ENCODE measurements at places on chromosomes 11 and 22.

DNA sequence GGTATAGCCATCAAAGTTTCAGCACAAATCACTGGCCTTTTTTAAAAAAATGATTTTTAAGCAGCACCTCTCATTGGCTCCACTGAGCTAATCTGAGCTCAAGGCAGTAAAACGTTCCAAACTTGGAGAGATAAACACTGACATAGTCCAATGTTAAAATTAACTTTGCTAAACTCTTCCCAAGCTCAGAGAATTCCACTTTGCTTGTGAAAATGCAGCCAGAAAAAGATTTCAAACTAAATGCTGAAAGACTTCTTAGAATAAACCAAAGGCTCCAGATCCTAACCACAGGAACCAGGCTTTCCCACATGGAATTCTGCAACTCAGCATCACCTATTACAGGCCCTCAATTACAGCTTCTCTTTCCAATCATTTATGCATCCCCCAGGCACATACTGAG is 84.7 kb upstream of the GDPD4 start:
- no peak for DNase-seq

- DNase-seq: no peak
These were observed 1.4 kb downstream of the DTX4 start for GRCh38 chr11:59173080-59173963.

- no peak for DNase-seq
These were observed 937.6 kb downstream of the BRD1 start for GRCh38 chr22:48889887-48890692.

- DNase-seq: no peak
These were observed 5.7 kb downstream of the ZP1 start for GRCh38 chr11:60872961-60873524.

DNA sequence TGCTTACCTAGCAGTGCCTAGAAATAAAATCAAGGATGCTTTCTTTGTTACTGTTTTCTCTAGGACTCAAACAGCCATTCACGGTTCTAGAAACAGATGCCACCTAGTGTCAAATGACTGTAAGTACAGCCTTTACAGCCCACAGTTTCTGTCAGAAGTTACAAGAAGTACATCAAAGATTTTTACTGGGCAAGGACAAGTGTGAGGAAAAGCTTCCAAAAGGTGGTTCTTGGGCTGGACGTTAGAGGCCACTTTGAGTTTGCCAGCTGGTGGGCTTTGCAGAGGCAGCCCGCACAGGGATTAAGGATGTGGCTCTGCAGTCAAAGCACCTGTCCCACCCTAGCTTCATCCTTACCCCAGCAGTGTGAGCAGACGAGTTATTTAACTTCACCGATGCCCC is 6.9 kb downstream of the KMT5B start:
- no peak for DNase-seq

DNA sequence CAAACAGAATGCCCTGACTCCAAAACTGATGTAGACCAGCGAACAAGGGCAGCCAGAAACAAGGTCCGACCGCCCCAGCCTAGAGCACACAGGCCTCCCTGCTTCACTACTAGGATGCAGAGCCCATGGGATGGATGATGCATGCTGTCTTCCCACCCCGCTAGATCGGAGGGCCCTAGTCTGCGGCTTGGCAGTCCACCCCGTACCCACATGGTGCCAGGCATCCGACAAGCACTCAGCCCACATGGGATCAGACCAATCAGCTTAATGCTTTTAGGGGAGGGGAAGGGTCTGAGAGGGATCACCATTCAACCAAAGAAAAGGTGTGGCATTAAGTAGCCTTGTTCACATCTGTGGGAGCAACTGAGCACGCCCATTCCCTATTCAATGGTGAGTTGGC is 30.6 kb downstream of the PISD start:
- no peak for DNase-seq

- DNase-seq: no peak
These were observed 185.5 kb downstream of the TRIM29 start for GRCh38 chr11:119952441-119952840.

DNA sequence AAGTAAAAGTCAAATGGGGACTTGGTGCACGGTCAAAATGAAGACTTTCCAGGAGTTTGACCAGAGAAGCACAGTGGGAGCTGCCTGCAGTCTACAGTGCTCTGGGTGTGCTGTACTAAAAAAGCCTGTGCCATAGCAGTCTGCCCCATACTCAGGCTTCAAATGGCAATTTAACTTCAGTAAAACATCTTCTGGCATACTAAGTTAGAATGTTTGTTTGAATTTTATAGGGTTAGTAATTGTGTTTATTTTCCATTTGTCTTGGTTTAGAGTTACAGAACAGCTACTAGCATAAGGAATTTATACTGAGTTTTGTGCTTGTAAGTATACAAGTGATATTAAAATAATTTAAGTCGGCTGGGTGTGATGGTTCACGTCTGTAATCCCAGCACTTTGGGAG is 29.3 kb upstream of the LIPT2 start:
- no peak for DNase-seq

GRCh38 chr11:2256951-2257700 is 13.3 kb downstream of the ASCL2 start:
- no peak for DNase-seq

DNA sequence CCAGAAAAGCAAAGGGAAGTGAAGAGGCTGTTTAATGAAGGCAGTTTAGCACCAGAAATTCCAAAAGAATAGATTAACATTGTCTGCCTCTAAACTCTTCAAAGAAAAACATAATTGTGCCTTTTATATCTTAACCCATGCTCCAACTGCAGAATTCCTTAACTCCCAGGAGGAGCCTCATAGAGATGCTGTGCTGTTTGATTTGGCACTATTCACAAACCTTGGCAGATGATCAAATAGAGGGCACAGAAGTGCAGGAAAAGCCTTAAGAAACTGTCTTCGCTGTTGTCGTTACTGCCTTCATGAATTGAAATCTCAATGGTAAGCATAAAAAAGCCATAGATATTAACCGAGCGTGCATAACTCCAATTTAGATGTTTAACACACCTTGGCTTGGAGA is 124.1 kb upstream of the MPPED2 start:
- DNase-seq: no peak

DNA sequence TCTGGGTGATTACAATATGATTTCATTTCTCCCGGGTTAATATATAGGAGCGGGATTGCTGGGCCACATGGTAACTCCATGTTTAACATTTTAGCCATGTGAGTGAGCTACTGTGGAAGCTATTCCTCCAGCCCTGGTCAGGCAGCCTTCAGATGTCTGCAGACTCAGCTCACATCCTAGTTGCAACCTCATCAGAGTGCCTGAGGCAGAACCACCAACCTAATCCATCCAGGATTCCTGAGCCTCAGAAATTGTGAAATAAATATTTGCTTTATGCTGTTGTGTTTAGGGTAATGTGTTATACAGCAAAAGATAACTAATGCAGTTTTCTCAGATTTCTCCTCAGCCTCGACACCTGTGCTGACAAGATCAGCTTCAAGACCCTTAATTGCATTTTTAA is 676.8 kb downstream of the OPCML start:
- no peak for DNase-seq

DNA sequence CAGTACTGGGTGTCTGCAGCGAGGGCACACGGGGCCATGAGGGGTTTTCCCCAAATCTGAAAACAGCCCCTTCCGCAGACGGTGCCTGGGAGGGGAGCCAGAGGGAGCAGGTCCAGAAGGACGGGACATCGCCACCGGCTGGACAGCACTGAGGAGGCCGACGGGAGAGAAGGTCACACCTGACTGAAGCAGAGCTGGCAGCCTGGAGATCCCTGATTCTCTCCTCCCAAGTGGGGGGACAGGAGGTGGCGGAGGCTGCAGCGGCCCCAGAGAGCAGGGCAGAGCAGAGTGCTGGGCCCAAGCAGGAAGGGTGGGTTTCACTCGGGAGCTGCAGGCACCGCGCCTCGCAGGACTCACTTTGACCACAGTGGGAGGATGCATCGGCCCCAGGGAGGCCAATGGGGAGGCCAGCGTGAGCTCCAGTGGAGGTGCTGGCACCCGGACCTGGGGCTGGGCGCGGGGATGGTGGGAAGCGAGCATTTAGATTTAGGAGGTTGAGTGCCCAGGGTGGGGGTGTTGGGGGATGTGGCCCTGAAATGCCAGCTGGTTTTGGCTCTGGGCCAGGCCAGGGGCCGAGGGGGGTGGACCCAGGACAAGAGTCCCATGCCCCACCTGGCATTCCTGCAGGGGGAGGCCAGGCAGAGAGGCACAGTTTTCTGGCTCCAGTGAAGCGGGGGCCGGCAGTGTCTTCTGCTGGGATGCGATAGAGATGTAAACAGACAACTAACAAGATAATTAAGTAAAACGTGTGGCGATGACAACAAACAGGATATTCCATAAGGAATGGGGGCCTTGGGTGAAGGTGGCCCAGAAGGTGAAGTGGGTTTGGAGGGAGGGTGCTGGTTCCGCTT is 92.3 kb upstream of the FGF3 start:
- no peak for DNase-seq

- no peak for DNase-seq
These were observed 20.6 kb upstream of the DDI1 start for GRCh38 chr11:104015649-104016415.

DNA sequence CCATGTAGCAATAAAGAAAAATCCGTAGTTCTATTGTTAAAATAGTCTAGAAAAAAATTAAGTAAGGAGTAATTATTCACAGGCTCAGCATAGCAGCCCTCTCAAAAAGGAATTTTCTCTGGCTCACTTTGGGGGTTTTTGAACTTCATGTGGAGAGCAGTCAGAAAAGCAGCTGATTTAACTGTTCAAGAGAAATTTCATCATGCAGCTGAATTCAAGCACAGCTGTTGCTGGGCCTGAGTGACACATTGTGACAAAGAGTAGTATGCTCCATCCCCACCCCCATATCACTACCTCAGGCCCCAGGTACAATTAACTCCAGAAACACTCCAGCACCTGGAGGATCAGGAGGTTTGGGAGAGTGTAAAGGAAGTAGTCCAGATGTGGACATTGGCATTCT is 272.1 kb downstream of the FAM76B start:
- DNase-seq: no peak

DNA sequence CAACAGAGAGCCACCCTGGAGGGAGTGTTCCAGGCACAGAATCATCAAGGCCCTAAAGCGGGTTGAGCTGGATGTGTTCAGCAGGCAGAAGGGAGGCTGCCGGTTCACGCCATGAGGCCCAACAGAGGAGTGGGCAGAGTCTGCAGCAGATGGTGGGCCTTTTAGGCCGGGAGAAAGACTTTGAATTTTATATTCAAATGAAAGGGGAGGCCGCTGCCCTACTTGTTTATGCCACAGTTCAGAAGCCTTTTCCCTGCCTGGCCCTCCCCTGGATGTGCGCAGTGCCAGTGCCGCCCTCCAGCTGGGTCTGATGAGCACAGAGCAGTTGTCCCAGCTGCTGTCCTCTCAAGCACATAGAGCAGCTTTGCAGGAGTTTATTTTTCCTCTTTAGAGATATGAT is 46.9 kb upstream of the TTC12 start:
- DNase-seq: no peak

DNA sequence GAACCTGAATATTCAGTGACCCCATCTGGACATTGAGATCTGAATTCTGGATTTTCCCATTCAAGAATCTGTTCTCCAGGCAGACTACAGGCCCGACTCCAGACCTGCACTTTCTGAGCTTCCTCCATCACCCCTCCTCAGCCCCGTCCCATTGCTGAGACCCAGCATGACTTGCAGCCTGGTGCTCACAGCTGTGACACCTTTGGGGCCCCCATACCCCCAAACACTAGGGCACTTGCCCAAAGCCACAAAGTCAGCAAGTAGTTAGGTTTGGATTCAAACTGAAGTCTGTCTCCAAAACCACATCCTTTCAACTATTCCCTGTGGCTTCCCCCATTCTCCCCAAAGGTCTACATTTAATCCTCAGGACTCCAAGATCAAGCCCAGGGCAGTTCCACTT is 128.2 kb upstream of the ZBED5 start:
- no peak for DNase-seq

DNA sequence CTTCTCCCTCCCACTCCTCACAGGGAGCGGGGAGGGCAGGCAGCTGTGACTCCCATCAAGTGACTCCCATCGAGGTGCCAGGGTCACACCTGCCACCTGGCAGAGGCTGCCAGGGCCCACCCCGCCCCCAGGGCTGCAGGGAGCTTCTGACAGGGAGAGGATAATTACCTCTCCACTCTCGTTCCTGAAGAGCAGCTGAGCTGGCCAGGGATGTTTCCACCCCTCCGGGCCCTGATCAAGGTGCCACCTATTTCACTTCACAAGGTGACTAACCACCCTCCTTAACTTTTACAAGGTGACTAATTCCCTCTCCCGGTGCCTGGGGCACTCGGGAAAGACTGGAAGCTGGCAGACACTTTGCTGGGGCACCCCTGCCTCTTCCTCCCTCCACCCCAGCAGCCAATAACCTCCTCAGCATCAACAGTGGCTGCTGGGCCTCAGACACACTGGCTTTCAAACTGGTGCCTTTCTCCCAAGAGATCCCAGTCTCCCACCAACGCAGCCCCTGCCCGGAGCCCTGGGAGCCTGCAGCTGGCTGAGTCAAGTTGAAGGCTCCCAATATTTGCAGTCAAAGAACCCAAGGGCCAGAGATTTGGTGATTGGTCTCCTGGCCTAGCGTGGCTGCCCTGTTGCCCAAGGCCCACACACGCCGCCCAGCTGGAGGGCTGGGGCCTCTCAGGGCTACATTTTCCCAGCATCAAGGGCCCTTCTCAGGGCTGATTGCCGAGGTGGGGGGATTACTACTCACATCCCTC is 22.0 kb upstream of the MYRF start:
- DNase-seq: peak; percentile 71

DNA sequence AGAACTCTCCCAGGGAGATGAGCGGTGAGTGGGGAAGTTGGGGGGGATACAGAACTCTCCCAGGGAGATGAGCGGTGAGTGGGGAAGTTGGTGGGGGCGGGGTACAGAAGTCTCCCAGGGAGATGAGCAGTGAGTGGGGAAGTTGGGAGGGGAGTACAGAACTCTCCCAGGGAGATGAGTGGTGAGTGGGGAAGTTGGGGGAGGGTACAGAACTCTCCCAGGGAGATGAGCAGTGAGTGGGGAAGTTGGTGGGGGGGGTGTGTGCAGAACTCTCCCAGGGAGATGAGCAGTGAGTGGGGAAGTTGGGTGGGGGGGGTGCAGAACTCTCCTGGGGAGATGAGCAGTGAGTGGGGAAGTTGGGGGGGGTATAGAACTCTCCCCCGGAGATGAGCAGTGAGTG is 186.5 kb downstream of the SHANK2 start:
- DNase-seq: no peak
